Muscle of leg (tissue), 16 donors: ENCODE measurements at places on chromosomes 11 and 22. TPM values are rescaled to one million over a fixed set of nuclear protein-coding genes. Genes with fewer than 3 reads are reported as not detected.

Gene OR52A1
- total RNA-seq: not detected

GRCh38 chr11:14253840-14254239 is 105.1 kb downstream of the RRAS2 start:
- H3K36me3 ChIP-seq: no peaks in the 10 kb centered on the region
- H3K27ac ChIP-seq: peak overlapping the region; percentile 54
- no peak overlapping the region for H3K4me3 ChIP-seq
- peaks cover 39% of the 10 kb centered on the region for H3K4me1 ChIP-seq

GRCh38 chr22:39481595-39481994 is 20.5 kb upstream of the MIEF1 start:
- no peak overlapping the region for H3K4me3 ChIP-seq
- H3K36me3 ChIP-seq: no peaks in the 10 kb centered on the region
- peaks cover 18% of the 10 kb centered on the region for H3K4me1 ChIP-seq
- H3K27ac ChIP-seq: no peak overlapping the region

Gene VSTM5
- total RNA-seq: 0.31 TPM

- H3K27me3 ChIP-seq: peaks cover 3% of the 10 kb centered on the region
- no peaks in the 10 kb centered on the region for H3K4me1 ChIP-seq
- H3K27ac ChIP-seq: no peak overlapping the region
- H3K4me3 ChIP-seq: no peak overlapping the region
Measured at GRCh38 chr22:49393526-49393925, 434.1 kb downstream of the BRD1 start.

DNA sequence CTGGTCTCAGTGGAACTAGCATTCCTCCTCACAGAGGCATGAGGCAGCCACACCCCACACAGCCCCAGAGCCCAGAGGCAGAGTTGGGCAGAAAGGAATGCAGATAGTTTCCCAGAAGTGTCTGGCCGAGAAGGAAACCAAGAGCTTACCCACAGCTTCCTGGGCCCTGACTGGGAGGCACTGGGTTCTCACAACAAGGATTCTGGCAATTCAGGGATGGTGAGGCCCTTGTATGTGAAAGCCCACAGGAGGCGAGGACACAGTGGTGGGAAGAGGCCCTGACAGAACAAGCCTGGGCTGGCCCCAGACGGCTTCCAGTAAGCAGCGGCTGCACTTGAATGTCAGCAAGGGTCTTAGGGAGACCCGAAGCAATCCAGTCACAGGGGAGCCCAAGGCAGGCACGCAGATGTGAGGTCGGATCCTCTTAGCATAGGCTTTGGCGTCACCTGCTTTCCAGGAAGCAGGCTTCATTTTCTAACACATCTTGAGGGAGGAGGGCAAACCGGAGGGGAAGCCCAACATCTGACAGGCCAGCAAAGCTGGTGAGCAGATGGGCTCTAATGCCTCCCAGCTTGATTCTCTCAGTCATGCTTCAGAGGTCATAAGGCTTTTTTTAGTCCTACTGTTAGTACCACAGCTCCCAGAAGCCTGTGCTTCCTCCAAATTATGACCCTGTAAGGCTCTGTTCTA is 78.3 kb upstream of the AKIP1 start:
- H3K27me3 ChIP-seq: no peaks in the 10 kb centered on the region
- peak overlapping the region; percentile 89 for H3K27ac ChIP-seq
- H3K4me3 ChIP-seq: no peak overlapping the region

- H3K36me3 ChIP-seq: no peaks in the 10 kb centered on the region
- no peak overlapping the region for H3K27ac ChIP-seq
- DNase-seq: no peak
- H3K4me1 ChIP-seq: no peaks in the 10 kb centered on the region
- no peaks in the 10 kb centered on the region for H3K27me3 ChIP-seq
- no peak overlapping the region for H3K4me3 ChIP-seq
Measured at GRCh38 chr11:13767471-13767870, 99.0 kb downstream of the FAR1 start.

Gene SOX10
- 2.2 TPM for total RNA-seq

- no peaks in the 10 kb centered on the region for H3K36me3 ChIP-seq
- peaks cover 16% of the 10 kb centered on the region for H3K4me1 ChIP-seq
- no peak for DNase-seq
Measured at GRCh38 chr22:27204817-27205216, 547.4 kb downstream of the MIAT start.
